ENCODE measurements at places on chromosomes 2 and 18. TPM values are rescaled to one million over a fixed set of nuclear protein-coding genes. Genes with fewer than 3 reads are reported as not detected.

- DNase-seq = no peak
Measured at GRCh38 chr2:229475778-229476177, 204.7 kb upstream of the PID1 start.

- DNase-seq = no peak
Measured at GRCh38 chr2:151623631-151624030, 110.6 kb downstream of the NEB start.

DNA sequence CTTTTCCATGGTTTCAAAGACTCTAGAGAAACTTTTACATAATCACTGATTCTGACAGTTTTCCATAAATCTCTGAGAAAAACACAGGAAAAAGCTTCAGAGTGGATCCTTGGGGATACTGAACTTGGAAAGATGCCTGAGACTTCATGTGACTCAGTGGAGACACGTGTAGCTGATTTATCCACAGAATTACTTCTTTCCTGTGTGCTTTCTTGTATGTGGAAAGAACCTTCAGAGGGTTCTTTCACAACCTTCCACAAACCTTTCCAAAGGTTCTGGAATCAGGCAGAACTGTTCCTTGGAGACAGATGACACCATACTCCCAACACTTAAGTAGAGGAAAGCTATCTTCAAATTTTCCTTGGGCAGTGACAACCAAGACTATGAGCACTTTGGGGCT, 207.2 kb downstream of the RND3 start:
- peak; percentile 44 for DNase-seq

GRCh38 chr18:36335476-36336279, 38.2 kb downstream of the FHOD3 start:
- no peak for DNase-seq

- no peak for DNase-seq
Measured at GRCh38 chr2:42169874-42170521, 845 bp downstream of the EML4 start.

GRCh38 chr2:197215748-197216360, 94.7 kb downstream of the ANKRD44 start:
- no peak for DNase-seq

GRCh38 chr2:238875471-238876231, 27.8 kb downstream of the TWIST2 start:
- DNase-seq = no peak

GRCh38 chr18:62280786-62281185, 44.3 kb upstream of the TNFRSF11A start:
- no peak for DNase-seq

DNA sequence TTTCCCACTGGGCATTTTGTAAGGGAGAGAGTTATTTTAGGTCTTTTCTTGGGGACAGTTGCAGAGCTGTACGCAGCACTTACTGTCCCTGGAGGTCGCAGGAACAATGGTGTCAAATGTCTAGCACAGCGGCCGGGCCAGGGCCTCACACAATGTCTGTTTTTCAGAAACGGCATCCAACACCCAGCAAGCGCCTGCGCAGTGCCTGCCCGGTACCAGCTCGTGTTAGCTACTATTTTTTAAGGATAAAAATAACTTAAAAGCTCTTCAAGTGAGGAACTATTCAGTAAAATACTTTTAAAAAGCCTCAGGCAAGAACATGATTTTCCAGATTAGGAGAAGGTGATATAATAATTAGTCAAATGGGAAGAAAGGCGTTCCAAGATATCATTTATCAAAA, 90.0 kb downstream of the MBP start:
- no peak for DNase-seq

- DNase-seq = no peak
Measured at GRCh38 chr2:167790189-167790588, 457.2 kb downstream of the STK39 start.

DNA sequence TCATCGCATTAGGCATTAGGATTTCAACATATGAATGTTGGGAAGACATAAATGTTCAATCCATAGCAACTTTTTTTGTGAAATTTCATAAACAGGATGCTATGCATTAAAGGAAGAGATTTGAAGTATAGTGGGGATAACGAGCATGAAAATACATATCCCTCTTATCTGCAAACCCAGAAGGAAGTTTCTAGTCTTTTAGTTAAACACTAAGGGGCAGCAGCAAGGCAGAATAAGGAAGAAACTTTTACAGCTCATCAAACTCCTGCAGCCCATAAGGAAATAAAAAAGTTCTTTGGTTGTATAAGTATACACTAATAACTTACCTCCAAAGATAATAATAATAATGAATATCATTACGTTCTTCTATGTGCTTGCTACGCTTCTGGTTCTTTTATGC, 81.5 kb downstream of the CD226 start:
- DNase-seq = no peak

DNA sequence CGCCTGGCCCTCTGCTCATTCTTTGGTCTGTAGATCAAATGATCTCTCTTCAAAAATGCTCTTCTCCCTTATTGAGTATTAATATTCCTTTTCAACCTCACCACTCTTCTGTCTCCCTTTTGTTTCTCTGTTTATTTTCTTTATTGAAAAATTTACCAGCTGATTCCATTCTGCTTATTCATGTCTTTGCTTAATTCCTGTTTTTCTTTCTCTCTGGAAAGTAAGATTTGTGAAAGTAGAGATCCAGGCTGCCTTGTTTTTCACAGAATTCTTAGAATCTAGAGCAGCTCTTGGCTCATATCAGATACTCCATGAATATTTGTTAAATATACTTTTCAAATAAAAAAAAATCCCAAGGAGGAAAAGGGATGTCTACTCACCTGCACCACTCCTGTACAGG, 157.0 kb downstream of the DOCK10 start:
- DNase-seq = no peak

DNA sequence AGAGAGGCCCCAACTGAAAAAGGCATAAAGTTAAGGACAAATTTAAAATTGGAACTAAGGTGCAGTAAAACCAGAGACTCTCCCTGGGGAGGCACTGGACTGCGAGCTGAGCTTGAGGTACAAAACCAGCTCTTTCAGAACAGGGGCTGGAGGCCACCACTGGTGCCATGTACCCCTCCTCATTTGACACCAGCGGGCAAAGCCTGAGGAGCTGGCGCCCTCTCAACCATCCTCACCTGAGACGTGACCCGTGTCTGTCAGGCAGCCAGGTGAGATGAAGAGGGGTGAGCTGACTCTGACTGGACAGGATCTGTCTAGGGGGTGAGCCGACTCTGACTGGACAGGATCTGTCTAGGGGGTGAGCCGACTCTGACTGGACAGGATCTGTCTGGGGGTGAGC, 68.5 kb downstream of the TMEM18 start:
- no peak for DNase-seq

GRCh38 chr2:97645112-97645694, 659 bp upstream of the COX5B start:
- DNase-seq = no peak

DNA sequence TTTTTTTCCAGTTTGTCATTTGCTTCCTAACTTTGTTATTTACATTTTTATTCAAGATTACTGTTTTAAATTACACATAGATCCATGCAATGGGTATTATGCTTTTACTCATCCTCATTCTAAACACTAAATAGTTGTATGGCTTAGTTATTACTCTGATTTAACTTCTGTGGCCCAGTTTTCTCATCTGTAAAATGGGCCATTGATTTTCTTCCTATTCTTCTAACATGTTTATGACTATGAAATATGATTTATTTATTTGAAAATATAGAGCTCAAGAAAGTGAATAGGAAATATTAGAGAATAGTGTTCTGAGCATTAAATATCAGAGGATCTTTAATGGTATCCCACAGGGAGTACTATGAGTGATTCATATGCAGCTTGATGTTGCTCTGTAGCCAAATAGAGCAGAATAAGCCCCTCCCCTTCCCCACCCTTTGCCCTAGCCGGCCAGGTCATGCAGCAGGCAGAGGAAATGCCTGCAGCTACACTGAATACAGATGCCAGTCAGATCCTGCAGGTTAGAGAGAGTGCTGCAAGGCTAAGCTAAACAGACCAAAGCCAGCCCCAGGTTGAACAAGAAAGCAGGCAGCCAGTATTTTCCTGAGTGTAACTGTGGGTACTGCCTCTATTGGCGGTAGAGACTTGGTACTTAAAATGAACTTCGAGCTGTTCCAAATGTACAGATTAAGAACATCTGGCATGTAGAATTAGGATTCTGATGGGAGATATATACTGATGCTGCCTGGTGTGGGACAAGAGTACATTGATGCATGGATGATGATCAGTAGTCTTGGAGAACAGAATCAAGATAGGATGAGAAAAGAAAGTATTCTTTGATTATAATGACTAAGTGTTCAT, 11.7 kb upstream of the ACYP2 start:
- DNase-seq = no peak

- no peak for DNase-seq
Measured at GRCh38 chr18:10054366-10054765, 140.6 kb downstream of the VAPA start.

DNA sequence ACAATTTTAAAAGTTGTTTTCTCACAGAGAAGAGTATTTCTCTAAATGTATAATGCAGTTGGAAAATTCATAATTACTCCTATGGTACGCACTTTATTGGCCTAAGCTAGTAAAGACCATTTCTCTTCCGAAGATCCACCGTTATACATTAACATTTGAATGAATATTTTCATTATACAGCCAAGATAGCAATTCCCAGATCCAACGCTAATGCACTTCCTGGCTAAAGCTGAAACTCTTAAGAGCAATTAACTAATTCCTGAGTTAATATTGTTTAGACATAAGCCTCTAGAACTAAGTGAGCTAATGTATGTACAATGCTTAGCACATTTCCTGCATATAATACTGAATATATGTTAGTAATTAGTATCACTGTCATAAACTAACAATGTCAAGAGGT, 56.2 kb downstream of the PDK1 start:
- no peak for DNase-seq

GRCh38 chr2:121202541-121203310, 82.3 kb downstream of the TFCP2L1 start:
- DNase-seq = no peak

DNA sequence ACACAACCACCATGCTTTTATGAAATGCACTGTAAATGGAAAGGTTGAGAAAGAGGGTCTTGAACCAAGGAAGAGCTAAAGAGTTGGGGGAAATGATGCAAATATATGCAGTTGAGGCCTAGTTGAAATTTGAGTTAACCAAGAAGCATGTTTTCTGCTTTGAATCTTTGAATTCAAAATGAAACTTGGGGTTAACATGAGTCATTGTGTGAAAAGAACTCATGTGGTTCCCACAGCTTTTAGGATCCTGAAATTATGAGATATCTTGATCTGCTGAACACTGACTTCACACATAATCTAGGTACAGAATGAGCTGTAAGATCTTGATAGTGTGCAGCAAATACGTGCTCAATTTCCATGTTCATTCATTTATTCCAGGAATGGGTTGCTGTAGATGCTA, 422.9 kb upstream of the TRIB2 start:
- no peak for DNase-seq

DNA sequence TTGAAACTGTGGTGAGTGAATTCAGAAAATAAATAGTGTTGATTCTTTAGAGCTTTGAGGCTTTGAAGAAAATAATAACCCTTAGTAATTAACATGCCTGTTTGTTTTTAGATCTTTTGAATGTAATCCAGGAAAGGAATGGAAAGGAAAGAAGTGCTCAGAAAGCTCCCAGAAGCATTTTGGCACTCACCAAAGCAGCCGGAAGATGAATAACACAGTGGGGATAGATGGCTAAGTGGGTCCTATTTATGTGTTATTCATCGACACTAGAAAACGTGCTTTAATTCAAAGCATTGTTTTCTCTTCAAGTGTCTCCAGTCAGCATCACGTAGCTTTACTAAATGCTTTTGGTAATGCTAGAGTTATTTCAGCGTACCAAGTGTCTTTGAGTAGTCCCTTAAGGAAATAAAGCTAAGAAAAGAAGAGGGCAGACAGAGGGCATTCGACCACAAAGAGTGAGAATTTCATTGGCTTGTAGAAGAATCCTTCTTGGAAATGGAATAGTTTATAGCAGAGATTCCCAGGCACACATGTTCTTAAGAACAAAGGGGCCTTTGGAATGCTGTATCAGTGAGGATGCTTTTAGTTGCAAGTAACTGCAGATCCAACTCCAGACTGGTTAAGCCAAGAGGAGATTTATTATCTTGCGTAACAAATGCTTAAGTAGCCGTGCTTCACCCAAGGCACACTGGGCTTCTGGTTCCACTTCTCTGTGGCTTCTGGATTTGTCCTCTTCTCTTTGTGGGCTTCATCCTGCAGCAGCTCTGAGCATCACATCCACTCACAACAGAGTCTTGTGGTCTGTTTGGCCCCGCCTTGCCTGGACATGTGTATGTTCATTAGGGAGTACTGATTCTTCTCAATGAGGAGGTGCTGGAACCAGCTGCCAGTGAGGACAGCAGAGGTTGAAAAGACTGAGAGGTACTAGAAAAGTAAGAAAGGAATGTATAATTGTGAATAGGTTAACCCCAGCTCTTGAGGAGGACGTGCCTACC, 63.6 kb upstream of the LTBP1 start:
- DNase-seq = no peak

DNA sequence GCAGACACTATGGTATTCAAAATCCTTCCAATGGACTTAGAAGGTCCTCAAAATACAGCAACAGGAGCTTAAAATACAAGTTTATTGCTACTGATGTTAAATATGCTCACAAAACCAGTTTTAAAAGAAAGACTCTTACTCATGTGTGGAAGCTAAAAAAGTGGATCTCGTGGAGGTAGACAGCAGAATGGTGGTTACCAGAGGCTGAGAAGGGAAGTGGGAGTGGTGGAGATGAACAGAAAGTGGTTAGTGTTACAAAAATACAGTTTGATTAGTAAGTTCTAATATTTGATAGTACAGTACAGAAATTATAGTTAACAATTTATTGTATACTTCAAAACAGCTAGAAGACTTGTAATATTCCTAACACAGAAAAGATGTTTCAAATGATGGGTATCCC, 12.1 kb downstream of the ADAM17 start:
- DNase-seq = no peak

- no peak for DNase-seq
Measured at GRCh38 chr18:34661464-34662087, 48.5 kb upstream of the DTNA start.

DNA sequence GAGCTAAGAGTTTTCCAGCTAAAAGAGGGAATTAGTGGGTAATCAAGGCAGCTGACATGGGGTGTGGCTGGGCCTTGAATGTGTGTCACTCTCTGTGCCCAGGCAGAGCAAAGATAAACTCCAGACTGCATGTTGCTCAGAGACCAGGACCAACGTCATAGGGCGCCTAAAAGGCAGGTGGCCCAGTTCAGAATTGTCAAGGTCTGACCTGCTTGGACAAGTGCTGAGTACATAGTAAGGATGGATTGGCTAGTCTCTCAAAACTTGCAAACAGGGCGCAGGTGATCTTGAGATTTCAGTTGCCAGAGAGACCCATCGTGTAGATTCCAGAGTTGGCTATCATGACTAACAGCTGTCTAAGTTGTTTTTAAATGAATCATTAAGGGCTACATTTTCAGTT, 19.0 kb downstream of the CLUL1 start:
- no peak for DNase-seq

C2orf66 gene
- not detected for total RNA-seq

TRIM54 gene
- 0.28 TPM for total RNA-seq

ZSWIM2 gene
- not detected for total RNA-seq

ESPNL gene
- total RNA-seq = 7.7 TPM

NPHP1 gene
- total RNA-seq = 9.7 TPM

CNDP2 gene
- total RNA-seq = 121 TPM

TEX44 gene
- total RNA-seq = not detected

TMEFF2 gene
- total RNA-seq = 1.5 TPM

MORN2 gene
- 16.3 TPM for total RNA-seq

SPATA3 gene
- total RNA-seq = not detected
